Activated naive CD8-positive, alpha-beta T cell treated with anti-CD3 and anti-CD28 coated beads for 36 hours (primary cell): ENCODE measurements at places on chromosomes 7 and 10.
A peak's percentile ranks its signal among the peaks of the same experiment; 100 is the strongest.

DNA sequence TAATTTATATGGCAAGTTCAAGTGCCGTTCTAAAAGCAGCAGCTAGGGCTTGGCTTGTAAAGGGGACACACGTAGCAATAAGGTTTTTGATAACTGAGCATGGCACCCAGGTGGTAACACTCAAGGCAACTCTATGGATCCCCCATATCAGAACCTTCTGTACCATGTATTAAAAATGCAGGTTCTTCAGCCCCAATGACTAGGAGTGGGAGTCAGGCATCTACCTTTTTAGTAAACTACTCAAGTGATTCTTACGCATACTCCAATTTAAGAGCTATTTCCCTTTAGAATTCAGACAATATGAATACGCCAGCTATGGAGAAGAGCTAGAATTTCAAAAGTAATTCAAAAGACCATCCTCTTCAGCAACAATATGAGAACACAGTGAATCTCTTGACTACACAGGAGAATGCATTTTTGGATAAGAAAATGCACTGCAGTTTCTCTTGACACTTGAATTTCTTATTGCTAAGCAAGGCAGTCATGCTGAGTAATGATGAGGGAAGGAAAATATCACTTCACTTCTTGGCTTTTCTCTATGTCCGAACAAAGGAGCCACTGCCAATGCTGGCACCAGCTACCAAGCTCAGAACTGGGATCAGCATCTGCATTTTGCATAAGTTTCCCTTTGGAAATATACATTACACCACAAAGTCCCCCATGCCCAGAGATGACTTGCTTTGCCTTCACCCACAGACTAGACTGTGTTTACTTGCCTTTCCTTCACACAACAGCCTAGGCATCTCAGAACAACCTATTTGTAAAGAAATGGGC, 53.5 kb downstream of the ABLIM1 start:
- DNase-seq = no peak

- no peak for DNase-seq
Observed at GRCh38 chr7:38211940-38212339, 33.9 kb downstream of the STARD3NL start.

- peak; percentile 26 for DNase-seq
Observed at GRCh38 chr7:155808549-155809331, 3.5 kb downstream of the SHH start.

DNA sequence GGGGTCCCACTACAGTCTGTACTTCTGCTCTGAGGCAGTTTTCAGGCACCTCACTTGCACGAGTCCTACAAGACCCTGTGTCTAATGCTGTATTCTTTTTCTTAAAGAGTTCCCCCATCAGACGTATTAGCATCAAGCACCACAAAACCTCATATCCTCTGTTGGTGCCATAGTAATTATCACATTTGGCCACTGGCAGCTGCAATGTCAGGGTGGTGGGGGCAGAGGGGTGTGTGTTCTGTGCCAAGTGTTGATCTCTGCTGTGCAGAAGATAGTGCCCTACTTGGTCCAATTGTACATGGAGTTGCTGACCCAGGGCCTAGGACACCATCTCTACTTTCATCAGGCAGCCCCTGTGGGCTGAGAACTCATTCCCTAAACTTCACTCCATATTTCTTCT, 20.0 kb upstream of the JAZF1 start:
- DNase-seq = no peak

- no peak for DNase-seq
Observed at GRCh38 chr10:89219513-89220218, 12.5 kb upstream of the CH25H start.

GRCh38 chr7:88115258-88115796, 104.5 kb downstream of the SRI start:
- DNase-seq = no peak

DNA sequence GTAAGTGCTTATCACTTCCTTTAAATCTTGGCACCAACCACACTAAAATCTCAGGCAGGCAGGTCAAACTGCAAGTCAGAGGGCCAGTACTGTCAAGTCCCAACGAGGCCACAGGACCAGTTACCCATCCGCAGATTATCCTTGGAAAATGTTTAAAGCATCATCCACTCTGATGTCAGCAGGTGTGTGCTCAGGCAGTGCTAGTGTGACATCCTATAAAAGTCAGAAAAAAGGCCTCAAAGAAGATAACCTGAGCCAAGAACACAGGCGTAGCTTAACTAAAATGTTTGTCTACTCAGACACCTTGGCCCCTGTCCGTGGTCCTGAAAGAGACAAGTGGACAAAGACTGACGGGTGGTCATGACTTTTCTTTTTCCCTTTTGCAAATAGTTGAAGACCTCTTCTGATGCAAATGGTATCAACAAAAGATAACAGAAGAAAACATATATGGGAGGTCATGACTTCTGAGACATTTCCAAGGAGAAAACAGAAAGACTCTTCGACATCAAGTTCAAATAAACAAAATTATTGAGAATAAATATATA, 309.3 kb downstream of the KCNMA1 start:
- peak; percentile 25 for DNase-seq

DNA sequence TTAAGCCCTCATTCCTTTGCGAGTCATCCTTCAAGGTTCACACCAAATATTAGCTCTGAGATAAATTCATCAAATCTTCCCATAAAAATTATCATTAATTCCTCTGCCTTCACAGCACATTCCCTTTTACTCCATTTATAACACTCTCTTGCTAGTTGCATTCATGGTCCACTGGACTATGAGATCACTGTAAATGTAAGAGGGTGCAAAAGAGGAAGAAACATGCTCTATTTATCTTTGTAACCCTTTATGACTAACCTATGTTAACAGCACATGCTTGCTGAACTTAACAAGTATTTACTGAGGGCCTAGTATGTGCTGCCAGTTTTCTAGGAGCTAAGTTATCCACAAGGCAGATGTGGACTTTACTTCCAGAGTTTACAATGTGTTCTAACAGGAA, 86.7 kb upstream of the TMEM168 start:
- DNase-seq = no peak

DNA sequence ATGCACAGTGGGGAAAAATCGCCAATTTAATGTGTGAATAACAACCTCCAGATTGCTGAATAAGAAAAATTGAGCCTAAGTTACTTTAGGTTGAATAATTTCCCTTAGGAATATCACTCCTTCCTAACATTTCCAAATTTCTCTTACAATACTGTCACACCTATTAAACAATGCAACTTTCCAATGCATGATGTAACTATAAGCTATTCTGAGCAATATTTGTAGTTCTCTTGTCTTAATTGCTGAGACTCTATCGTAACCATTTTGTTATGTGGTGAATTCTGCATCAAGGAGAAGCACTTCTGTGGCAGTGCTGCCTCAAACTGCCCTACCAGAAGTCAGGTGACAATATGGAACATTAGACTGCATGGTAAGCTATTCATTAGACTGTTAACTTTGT, 386.7 kb upstream of the LRRN3 start:
- DNase-seq = no peak

DNA sequence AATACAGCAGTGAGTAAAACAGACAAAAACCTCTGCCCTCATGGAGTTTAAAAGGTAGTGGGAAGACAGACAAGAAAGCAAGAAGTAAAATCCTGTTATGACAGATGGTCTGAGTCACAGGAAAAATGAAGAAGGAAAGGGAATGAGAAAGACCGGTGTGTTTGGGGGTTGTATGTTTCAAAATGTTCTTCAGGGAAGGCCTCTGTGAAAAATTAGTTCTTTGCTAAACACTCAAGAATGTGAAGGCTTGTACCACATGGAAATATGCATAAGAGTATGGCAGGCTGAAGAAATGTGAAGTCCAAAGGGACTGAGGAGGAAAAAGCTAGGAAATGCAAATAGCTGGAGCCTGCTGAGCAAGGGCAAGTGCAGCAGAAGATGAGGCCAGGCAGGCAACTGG, 315.9 kb upstream of the SEMA3A start:
- DNase-seq = no peak

GRCh38 chr10:113381981-113382509, 170.8 kb upstream of the HABP2 start:
- DNase-seq = peak; percentile 18

DNA sequence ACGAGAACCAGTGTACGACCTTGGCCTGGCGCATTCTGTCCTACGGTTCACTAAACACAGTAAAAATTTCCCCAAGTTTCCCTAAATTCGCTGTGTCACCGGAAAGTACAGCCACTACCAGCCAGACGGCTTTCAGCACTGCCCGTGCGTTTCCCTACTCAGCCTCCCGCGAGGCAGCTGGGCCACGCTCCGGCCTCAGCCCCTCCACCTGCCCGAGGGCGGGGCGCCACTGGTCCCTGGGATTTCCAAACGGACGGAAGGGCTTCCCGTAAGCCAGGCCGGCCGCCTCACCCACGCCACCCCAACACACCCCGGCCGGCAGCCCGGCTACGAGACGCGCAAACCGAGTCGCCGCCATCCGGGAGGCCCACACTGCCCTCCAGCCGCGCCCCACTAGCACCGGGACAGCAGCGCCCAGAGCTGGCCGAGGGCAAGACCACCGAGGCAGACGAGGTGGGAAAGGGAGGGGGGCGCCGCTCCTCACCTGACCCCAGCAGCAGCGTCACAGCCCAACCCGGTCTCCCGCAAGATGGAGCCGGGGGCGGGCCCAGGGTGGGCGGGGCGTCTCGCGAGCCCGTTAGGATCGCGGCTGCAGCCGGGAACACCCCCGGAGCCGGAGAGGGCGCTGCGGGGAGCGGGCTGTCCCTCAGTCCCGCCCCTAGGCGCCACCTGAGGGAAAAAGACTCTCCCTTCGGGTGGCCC, at the start of gene ANXA7:
Gene ANXA7 (minus strand): TSS at position 531 of the 702 bp plus-strand sequence. CDS start 13,202 bp downstream, outside the sequence.
- DNase-seq = peak; percentile 94

GRCh38 chr10:42783181-42783549, 570 bp downstream of the BMS1 start:
- DNase-seq = peak; percentile 10

DNA sequence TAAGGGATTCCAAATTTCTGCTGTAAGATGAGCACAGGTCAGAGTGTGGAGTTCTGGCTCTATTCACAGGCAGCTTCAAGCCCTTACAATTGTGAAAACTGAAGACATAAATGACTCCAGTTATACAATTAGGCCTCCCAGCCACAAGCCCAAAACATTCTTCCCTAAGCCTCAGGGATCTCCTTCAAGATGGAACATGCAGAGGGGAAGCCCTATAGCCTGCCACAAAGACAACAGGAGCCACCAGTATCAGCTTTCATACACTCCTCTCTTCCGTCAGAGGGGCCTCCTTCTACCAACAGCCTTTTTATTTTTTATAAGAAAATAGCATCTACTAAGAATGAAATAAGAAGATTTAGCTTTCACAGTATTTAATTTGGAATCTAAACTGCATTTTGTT, 46.5 kb downstream of the DLD start:
- no peak for DNase-seq

GRCh38 chr10:18164093-18164492, 23.9 kb downstream of the CACNB2 start:
- DNase-seq = no peak

DNA sequence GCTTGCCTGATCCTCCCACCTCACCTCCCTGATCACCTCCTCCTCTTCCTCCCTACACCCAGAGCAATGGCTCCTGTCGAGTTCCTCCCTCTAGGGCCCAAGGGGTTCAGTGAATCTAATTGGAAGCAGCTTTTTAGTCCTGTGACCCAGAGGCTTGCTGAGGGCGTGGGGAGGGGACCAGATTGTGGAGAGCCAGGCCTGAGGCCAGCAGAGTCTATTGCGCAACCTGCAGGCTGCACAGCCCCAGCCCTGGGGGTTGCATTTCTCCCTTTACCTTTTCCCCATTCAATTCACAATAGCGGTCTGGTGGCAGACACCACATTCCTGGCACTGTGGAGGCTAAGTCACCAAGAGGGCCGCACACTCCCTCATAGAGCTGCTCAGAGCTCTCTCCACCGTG, 32.5 kb downstream of the GHRHR start:
- DNase-seq = no peak

GRCh38 chr10:33333260-33334101, 986 bp downstream of the NRP1 start:
- DNase-seq = peak; percentile 22

- no peak for DNase-seq
Observed at GRCh38 chr7:134196439-134196838, 69.3 kb downstream of the LRGUK start.

GRCh38 chr7:84393786-84394185, 199.2 kb upstream of the SEMA3A start:
- DNase-seq = no peak

DNA sequence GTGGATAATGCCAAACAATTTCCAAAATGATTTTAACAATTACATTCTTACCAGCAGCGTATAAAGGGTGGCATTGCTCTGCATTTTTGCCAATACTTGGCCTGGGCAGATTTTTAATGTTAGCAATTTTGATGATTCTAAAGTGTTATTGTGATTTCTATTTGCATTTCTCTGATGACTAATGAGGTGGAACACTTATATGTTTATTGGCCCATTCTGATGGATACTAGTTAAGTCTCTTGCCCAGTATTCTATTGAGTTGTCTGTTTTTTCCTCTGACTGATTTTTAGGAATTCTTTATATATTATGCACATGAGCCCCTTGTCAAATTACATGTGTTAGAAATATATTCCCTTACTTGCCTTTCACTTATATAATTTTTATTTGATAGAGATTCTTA, 86.8 kb downstream of the TMEM26 start:
- no peak for DNase-seq

- no peak for DNase-seq
Observed at GRCh38 chr10:86391236-86391840, 24.7 kb upstream of the GRID1 start.

DNA sequence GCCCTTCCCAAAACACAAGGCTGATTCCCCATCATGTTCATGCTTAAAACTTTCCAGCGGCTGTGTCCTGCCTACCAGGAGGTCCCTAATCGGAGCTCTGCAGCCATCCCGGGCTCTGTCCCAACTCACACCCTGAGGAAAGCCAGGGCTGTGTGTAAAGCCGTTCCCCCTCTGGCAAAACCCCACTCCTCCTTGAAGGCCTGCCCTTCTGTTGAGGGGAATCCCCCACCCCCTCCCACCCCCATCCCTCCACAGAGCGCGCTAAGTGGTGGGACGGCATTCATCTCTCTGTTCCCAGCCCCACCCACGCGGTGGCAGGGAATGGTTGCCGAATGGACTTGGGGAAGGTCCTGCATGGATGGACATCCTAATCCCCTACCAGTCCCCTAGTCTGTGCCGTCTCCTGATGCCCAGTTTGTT, 667 bp upstream of the TMEM120A start:
- DNase-seq = no peak
